ENCODE measurements at places on chromosomes 3 and 15.

DNA sequence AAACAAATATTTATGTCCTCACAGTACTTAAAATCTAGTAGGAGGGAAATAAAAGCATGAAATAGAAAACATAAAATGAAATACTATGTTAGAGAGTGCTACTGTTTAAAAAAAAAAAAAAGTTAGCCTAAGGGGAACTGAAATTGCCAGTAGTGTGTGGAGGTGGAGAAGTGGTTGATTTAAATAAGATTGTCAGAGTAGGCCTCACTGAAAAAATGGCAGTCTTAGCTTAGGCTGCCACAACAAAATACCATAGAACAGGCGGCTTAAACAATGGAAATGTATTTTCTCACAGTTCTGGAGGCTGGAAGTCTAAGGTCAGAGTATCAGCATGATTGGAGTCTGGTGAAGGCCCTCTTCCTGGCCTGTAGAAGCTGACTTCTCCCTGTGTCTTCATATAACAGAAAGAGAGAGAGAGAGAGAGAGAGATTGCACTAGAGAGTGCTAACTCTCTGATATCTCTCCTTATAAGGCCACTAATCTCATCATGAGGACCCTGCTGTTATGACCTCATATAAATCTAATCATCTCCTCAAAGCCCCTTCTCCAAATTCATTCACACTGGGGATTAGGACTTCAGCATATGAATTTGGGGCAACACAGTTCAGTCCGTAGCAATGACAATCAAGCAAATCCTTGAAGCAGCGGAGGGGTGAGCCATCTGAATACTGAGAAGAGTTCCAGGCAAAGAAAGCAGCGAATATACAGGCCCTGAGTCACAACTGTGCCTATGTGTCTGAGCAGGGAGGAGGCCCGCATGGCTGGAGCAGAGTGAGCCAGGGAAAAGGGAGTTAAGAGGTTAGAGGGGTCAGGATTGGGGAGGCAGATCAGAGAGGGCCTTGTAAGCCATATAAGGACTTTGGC, 23.6 kb upstream of the LRRC34 start:
- DNase-seq, result no peak

DNA sequence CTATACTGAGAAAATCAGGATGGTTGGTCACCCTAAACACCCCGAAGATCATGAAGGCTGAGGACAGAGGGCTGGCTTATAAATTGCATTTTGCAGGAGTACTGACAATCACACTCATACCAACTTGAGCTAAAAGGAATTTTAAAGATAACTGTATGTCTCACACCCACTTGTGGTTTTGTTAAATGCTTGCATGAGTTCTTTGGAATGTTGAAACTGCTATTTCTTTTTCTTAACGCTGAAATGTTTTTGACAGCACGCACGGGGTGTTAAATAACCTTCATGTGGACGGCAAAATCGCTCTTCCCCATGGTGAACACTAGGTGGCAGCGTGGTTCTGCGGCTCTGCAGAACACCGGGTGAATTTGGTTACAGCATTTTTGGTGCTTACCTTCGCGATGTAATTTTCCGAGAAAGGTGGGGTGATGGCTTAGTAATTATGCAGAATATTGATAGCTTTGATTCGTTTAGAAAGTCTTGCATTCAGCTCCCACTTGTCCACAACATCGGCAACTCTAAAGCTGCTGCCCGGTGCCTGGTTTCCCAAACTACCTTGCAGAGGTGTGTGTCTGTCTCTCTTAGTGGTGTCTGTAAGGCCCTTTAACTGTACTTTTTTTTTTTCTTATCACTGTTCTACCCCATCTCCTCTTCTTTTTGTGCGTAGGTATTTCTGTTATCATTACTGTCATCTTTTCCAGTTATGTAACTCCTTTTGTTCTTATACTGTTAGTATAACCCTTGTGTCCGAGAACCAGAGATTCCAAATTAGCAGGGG, 51.7 kb downstream of the ARNT2 start:
- DNase-seq, result peak; percentile 10

- no peak for DNase-seq
Observed at GRCh38 chr3:173529062-173529711, 131.6 kb downstream of the NLGN1 start.

DNA sequence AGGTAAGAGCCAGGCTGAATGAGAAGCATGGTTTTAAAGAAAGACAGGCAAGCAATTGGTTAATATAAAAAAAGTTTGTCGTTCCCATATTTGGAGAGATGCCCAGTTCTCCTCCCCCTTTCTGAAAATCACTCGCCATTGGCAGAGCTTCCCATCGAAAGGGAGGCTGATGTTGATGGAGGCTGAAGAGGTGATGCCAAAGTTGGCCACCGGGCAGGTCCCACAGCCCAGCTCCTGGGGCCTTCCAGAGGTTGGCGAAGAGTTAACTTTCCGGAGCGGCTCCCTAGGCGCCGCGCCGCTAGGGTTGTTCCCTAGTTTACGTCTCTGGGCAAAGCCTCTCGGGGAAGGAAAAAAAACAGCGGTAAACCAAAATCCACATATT, 793 bp downstream of the PCOLCE2 start:
- no peak for DNase-seq

- DNase-seq, result no peak
Observed at GRCh38 chr3:57998366-57999283, 9.6 kb upstream of the FLNB start.

DNA sequence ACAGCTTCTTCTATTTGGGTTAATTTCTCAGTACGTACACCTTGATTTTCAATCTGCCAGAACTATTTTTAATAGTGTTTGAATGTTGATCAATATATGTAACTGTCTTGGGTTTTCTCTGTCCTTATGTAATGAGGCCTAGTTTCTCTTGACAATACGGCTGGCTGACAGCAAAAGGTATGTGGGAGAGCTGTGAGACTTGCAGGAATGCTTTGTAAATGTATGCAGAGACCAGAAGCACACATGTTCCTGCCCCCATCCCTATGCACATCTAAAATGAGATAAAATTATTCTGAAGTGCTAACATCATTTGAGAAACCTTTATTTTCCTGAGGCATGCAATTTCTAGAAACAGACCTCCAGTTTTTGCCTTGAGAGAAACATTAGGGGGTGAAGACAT, 593.8 kb upstream of the GBE1 start:
- DNase-seq, result no peak

DNA sequence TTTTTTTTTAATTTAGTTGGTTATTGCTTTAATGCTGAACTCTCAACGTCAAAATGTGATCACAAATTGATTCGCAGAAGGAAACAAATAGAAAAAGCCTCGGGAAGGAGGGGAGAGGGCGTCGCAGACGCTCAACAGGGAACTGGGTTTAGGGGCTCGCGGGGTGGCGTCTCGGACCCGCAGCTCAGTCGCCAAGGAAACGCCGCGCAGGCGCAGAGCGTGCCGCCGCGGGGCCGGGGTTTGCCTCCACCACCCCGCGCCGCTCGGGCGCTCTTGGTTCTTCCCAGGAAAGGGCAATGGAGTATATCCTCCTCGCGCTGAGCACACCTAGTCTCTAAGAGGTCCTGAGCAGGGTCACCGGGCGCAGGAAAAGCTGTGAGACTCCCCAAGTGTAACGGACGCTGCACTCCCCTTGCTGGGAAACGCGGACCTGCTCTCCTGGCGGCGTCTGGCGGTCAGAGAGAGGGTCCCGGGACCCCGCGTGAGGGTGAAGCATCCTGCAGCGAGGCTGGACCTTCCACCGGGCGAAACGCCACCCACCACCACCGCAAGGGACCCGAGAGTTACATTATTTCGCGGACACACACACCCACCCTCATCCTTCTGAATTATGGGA, 753 bp downstream of the PLCH1 start:
- DNase-seq, result no peak

DNA sequence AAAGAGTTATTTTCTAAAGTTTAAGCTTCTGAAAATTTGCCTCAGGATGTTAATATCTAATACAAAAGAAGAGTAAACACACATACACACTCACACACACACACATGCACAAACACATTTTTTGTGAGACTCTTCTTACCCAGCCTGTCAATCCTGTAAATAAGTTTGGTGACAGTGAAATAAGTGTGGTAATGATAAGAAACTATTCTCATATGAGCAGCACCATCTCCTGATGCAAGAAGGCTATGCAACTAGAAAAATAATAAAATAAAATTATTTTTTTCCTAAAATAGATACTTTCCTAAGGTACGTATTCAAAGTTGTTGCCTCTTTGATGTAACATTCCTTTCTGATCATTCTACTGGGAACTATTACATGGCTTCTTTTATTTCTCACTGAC, 155.1 kb downstream of the MECOM start:
- DNase-seq, result no peak

GRCh38 chr3:172675441-172676193, 35.2 kb downstream of the NCEH1 start:
- no peak for DNase-seq

GRCh38 chr3:59566481-59566975, 516.7 kb upstream of the CFAP20DC start:
- no peak for DNase-seq

DNA sequence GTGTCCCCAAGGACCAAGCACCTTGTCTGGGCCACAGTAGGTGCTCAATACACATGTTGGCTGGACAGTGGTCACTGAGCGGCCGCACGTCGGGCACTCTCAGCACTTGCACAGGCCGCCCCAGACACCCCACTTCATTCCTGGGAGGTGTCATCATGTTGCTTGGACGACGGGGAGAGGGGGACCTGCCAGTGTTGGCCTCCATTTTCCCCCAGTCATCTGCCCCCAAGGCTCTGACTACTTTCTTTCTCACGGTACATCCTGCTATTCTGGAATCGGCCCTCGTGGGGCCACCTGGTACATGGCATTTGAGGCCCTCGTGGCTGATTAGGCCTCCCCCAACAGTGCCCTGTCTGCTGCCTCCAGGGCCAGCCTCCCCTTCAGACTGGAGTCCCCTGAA, 1.2 kb upstream of the RHO start:
- DNase-seq, result no peak

- DNase-seq, result no peak
Observed at GRCh38 chr3:134709561-134710312, 58.9 kb upstream of the KY start.

GRCh38 chr3:122810734-122811133, 15.9 kb downstream of the SLC49A4 start:
- DNase-seq, result no peak

- no peak for DNase-seq
Observed at GRCh38 chr15:65906396-65906795, 37.1 kb downstream of the RAB11A start.

DNA sequence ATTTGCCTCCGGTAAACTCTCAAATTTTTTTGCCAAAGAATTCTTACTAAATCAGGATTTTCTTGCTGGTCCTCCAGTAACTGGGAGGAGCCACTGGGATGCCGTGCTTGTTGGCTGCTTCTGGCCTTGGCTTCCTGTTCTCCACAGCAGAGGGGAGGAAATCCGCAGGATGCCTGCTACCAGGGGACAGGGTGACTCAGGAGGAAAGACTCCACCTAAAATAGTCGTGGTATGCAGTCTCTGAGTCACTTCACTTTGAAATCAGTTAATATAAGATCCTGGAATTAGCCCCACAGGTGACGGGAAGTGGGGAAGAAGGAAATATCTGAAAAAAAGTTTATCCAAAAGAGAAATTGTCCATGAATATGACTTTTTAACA, 6.5 kb upstream of the TM4SF18 start:
- no peak for DNase-seq

GRCh38 chr15:71743861-71744382, 66.4 kb upstream of the NR2E3 start:
- DNase-seq, result peak; percentile 37

GRCh38 chr15:28022181-28022580, 76.9 kb downstream of the OCA2 start:
- no peak for DNase-seq

- no peak for DNase-seq
Observed at GRCh38 chr3:139140553-139140952, 95.9 kb upstream of the PRR23C start.

DNA sequence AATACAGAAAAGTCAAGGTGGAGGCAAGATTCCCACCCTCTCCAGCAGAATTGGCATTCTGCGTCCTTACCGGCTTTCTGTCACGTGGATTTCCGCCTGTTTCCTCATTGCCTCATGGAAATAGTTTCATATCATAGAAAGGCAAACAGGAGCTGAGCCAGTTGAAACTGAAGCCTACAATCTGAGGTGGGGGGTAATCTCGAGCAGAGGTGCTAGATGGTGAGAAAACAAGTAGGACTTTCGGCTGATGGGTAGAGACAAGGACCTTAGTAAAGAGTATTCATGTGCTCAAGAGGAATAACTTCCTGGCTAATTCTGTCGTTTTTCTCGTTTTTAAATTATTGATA, 39.9 kb downstream of the LRCH3 start:
- no peak for DNase-seq

GRCh38 chr3:151592287-151592686, 131.4 kb upstream of the IGSF10 start:
- DNase-seq, result no peak

DNA sequence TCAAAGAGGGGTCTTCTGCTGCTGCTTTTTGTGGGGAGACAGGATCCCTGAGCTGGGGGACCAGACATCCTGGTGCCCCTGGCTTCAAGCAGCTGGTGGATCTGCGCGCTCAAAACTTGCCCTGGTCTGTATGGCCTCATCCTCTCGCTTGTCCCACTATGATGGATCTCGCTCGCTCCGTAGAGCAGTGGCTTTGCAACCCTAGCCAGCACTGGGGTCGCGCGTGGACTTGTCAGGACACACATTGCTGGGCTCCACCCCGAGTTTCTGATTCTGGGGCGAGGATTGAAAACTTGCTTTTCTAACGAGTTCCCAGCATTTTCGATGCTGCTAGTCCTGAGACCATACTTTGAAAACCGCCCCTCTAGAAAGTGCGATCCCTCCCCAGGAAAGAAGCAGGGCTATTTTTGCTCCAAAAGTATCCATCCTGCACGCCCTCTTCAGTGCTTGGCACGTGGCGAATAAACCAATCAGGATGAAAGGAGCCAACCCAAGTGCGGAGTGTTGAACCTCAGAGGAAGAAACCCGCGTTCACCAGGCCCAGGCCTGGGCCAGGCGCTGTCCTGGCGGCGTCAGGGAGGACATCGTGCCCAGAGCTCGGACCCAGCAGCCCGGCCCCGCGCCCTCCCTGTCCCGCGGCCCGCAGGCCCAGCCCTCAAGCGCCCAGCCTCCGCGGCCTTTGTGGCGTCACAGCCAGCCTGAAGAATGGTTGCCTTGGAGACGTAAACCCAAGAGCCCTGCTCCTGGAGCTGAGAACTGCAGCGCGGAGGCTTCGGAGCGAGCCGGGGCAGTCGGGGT, at the start of gene CFAP100:
CFAP100 (plus strand) TSS at position 731 of the 798 bp plus-strand sequence. CDS start 1,092 bp downstream, outside the sequence.
- no peak for DNase-seq

GRCh38 chr3:9111417-9111816, 138.0 kb downstream of the SRGAP3 start:
- DNase-seq, result no peak

DNA sequence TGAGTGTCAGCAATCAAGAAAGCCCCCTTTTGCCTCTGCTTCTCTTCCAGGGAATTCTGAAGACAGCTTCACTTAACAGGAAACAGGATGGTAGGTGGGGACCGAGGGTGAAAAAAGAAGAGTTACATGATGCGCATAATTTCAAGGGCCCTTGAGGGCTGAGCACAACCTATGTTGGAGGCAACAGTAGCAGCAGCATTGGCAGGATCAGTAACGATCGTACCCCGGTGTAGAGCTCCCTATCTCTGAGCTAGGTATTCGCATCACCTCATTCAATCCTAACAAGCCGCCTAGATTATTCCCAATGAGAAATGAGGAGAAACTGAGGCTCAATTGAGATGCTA, 432 bp upstream of the RAD54L2 start:
- no peak for DNase-seq

- DNase-seq, result no peak
Observed at GRCh38 chr3:128861491-128861890, 17.9 kb upstream of the ACAD9 start.

GRCh38 chr3:172140499-172141391, 101.4 kb downstream of the FNDC3B start:
- no peak for DNase-seq

Data from stimulated activated CD8-positive, alpha-beta memory T cell treated with anti-CD3 and anti-CD28 coated beads, Interleukin-7, amount 100 ng/mL, for 1 hour (primary cell).